Adrenal gland (tissue), 19 donors: ENCODE measurements at places on chromosomes 7 and 10. TPM values are rescaled to one million over a fixed set of nuclear protein-coding genes. Genes with fewer than 3 reads are reported as not detected.

DNA sequence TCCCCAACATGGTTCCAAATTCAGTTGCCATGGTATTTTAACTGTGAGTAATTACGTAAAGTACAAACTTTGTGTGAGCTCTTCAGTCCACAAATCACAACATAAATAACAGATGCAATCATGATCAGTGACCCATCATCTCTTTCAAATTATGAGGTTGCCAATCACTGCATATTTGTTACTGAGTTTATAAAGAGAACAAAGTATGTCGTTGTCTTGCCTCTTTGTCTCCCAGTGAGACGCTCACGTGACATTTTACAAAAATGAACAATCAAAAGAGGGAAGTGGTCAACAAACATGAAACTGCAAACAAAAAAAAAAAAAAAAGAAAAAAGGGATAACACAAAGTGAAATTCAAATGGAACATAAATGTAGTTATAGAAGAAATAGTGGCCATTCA, 122.7 kb upstream of the PDSS1 start:
- DNase-seq, result no peak
- H3K4me1 ChIP-seq, result no peaks in the 10 kb centered on the region
- no peak overlapping the region for H3K4me3 ChIP-seq

- no peak overlapping the region for H3K27ac ChIP-seq
- H3K36me3 ChIP-seq, result no peaks in the 10 kb centered on the region
- DNase-seq, result no peak
- no peaks in the 10 kb centered on the region for H3K27me3 ChIP-seq
These were observed 4.9 kb upstream of the MEST start for GRCh38 chr7:130486954-130487436.

DNA sequence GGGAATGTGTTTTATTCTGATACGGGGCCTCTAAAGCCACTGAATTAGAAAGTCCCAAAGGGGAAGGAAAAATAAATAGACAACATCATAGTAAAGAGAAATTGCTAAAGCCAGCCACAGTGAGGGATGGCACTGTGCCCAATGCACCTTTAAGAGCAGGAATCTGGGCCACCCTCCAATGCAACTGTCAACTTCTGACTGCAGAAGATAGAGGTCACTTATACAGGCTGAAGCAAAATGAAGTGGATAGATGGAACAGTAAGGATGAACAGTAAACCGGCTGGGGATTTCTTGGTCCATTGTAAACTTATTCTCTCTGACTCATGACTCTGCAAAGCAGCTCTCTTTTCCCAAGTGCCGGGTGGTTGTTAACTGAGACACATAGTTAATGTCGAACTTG, 54.0 kb upstream of the KCNIP2 start:
- no peak overlapping the region for H3K4me3 ChIP-seq
- peak; percentile 70 for DNase-seq
- no peaks in the 10 kb centered on the region for H3K36me3 ChIP-seq
- H3K4me1 ChIP-seq, result peaks cover 7% of the 10 kb centered on the region
- H3K27ac ChIP-seq, result no peak overlapping the region
- H3K27me3 ChIP-seq, result no peaks in the 10 kb centered on the region

DNA sequence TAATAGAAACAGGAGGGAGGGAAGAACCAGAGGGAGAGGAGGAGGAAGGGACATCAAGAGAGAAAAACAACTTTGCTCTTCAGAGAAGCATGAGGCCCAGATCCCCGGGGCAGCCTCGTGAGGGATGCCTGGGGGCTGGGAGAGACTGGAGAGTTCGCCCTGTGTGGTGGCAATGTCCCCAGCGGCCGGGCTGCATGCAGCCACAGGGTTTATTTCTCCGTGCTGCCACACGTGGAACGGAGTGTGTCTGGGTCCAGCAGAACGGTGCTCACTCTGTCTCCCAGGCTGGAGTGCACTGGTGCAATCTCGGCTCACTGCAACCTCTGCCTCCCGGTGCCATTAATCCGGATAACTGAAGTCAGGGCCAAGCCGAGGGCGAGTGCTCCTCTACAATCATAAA, 257.7 kb downstream of the ACTR3B start:
- no peak for DNase-seq
- no peaks in the 10 kb centered on the region for H3K36me3 ChIP-seq
- H3K4me3 ChIP-seq, result no peak overlapping the region
- H3K27ac ChIP-seq, result no peak overlapping the region
- H3K4me1 ChIP-seq, result no peaks in the 10 kb centered on the region

Gene TPST1
- 27.6 TPM for total RNA-seq
